Stimulated activated CD8-positive, alpha-beta memory T cell treated with anti-CD3 and anti-CD28 coated beads, Interleukin-4, amount 100 ng/mL, for 1 hour (primary cell): ENCODE measurements at places on chromosomes 7 and 10.

- DNase-seq: no peak
Measured at GRCh38 chr7:147492606-147493005, 1098.0 kb upstream of the C7orf33 start.

GRCh38 chr7:12729112-12729511 lies 41.7 kb downstream of the ARL4A start:
- no peak for DNase-seq

- DNase-seq: no peak
Measured at GRCh38 chr10:108147346-108147745, 982.8 kb upstream of the SORCS1 start.

DNA sequence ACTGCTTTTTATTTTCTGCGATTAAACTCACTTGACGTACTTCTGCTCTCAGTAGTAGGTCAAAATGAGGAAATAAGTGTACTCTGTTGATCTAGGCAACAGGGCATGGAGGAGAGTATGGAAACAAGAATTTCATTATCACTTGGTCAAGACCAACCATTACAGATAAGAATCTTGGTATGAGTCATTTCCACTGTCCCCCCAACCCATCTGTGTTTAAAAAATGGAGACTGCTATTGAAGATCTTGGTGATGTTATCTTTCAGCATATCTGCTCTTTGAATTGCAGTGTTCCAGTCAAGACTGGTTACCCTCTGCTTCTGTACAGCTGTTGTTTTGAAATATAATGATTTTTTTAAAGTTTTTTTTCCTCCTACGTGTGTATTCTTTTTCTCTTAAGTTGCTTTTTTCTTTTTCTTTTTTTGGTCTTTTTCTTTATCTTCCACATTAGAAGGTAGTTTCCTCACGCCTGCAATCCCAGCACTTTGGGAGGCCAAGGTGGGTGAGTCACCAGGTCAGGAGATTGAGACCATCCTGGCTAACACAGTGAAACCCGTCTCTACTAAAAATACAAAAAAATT lies 11.7 kb downstream of the STAM start:
- no peak for DNase-seq

DNA sequence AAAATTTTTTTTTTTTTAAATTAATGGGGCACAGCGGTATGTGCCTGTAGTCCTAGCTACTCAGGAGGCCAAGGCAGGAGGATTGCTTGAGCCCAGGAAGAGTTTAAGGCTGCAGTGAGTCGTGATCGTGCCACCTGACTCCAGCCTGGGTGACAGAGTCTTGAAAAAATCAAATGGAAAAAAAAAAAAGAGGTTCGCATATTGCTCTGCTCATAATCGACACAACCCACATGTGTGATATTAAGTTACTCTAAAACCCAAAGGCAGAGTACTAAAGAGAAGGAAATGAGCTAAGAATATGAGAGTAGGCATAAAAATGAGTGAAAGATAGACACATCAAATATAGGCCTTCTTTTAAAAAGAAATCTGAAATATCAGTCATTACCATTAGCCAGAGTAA lies 66.3 kb downstream of the IGF2BP3 start:
- no peak for DNase-seq

GRCh38 chr10:132980426-132981172 lies 38.2 kb upstream of the CFAP46 start:
- no peak for DNase-seq

DNA sequence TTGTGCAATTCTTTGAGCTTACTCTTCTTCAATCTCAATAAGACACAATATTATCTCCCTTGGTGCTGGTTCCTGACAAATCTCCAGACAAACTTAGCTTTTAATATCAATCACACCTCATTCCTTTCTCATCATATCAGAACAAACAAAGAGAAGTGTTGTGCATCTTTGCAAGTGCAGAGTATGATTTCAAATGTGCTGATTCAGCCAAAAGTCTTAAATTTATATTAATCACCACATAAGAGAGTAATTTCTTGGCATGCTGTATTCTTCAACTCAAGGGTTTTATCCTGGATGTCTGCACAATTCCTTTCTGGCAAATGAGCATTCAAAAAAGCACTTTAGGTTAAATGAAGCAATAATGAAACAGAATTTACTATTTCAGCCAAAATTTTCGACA lies 877.8 kb downstream of the ANKRD7 start:
- no peak for DNase-seq

DNA sequence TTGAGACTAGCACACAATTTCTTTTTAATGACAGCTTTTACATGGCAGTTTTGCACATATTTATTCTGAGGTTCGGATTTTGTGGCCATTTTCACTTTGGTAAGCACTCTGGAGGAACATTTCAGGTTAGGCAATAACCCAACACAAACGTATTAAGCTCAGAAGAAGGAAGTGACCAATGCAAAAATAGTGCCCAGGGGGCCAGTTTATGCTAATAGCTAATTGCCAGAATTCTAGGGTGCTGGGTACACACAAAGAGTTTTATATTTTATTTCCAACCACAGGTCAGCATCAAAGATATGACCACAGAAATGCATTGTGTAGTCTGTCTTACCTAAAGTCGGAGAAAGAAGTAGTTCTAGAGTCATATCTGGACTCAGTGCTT lies 8.4 kb upstream of the AGR2 start:
- no peak for DNase-seq

DNA sequence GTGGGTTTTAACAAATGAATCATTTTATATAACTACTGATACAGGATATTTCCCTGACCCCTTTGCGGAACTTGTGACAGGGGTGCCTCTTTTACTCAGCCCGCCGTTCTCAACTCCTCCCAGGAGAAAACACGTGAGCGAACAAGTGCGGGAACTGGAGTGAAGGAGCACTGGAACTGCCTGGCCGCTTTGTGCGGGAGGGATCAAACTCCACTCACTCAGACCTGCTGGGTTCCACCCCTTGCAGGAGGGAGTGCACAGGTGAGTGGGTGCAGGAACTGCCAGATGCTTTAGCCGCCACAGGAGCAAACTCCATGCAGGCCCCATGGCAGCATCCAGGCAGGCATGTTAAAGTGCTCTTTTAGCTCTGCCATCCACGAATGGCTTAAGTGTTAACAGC lies 513.4 kb upstream of the GRM3 start:
- DNase-seq: no peak

GRCh38 chr7:52727632-52728031 lies 307.8 kb upstream of the POM121L12 start:
- DNase-seq: no peak

DNA sequence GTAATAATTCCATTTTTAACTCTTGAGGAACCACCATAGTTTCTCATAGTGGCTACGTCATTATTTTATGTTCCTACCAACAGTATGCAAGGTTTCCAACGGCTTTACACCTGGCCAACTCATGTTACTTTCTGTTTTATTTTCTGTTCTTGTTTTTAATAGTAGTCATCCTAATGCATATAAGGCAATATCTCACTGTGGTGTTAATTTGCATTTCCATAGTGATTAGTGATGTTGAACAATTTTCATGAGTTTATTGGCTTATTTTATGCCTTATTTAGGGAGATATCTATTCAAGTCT lies 465.5 kb upstream of the KLF6 start:
- no peak for DNase-seq

GRCh38 chr10:786633-787474 lies 97.4 kb upstream of the DIP2C start:
- DNase-seq: no peak

DNA sequence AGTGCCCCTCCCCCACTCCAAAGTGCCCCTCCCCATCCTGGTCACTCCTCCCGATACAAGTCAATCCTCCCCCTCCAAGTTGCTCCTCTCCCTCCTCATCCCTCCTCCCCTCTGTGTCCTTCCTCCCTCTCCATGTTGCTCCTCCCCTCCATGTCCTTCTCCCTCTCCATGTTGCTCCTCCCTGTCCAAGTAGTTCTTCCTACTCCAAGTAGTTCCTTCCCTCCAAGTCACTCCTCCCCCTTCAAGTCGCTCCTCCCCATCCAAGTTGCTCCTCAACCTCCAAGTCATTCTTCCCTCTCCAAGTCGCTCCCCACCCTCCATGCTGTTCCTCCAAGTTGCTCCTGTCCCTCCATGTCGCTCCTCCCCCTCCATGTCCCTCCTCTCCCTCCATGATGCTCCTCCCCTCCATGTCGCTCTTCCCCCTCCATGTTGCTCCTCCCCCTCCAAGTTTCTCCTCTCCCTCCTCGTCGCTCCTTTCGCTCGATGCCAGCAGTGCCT lies 8.6 kb upstream of the WBP1L start:
- no peak for DNase-seq

DNA sequence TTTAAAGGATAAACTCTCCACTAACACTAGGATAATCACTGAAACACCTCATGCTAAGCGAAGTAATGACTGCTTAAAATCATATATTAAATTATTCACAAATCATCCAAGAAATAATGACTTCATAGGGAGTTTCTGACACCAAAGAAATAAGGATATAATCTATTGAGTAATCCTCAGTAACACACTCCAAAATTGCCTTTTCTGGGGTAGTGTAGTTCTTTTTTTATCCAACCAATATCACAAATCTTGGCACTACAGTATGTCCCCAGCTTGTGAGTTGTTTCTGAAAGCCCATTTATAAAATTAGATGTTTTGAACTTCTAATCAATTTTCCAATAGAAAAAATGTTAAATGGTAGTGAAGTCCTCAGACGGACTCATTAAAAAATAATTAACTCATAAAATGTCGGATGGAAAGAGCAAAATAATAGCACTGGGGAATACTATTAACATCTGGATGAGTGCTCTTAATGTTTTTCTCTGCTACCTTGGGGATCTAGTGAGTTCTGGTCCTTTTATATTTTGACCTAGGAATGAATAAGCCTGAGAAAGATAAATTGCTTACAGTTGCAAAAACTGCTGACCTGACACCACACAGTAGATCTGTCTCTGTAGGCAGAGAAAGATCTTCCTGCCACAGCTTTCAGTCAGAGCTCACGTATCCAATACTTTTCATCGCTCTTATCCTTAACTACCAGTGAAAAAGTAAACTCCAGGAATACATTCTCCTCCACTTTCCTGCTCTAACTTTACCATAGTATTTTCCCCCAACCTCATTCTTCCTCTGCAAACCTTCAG lies 618.5 kb upstream of the ANKRD30A start:
- no peak for DNase-seq

DNA sequence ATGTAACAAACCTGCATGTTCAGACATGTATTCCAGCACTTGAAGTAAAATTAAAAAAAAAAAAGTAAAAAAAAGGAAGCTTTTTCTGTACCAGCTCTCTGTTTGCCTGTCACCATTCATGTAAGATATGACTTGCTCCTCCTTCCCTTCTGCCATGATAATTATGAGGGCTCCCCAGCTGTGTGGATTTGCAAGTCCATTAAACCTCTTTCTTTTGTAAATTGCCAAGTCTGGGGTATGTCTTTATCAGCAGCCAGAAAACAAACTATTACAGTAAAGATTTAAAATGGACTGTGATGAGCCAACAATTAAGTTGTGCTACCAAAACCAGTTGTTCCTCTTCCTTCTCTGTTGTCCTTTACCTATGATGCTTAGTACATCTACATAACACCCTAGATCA lies 619.6 kb downstream of the ARL4A start:
- no peak for DNase-seq

GRCh38 chr10:30832749-30833627 lies 198.7 kb downstream of the ZNF438 start:
- no peak for DNase-seq

GRCh38 chr10:126156012-126156411 lies 232.3 kb downstream of the ADAM12 start:
- DNase-seq: no peak

DNA sequence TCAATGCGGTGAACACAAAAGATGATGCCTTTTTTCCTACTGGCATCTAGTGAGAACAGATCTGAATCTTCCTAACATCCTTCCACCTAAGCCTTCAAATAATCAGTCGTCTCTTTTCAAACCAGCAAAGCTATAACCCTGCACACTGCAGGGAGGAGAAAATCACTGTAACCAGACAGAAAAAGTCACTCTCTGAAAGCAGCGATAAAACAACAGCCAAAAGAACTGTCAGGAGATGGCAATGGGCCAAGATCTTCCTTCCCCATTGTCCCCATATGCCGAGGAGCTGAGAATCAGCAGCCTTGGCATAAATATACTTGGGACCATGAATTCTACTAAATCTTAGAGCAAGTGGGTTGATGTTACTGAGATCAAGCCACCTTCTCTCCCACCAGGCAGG lies 13.1 kb downstream of the FZD9 start:
- no peak for DNase-seq

GRCh38 chr7:37193775-37194135 lies 254.9 kb downstream of the ELMO1 start:
- no peak for DNase-seq

DNA sequence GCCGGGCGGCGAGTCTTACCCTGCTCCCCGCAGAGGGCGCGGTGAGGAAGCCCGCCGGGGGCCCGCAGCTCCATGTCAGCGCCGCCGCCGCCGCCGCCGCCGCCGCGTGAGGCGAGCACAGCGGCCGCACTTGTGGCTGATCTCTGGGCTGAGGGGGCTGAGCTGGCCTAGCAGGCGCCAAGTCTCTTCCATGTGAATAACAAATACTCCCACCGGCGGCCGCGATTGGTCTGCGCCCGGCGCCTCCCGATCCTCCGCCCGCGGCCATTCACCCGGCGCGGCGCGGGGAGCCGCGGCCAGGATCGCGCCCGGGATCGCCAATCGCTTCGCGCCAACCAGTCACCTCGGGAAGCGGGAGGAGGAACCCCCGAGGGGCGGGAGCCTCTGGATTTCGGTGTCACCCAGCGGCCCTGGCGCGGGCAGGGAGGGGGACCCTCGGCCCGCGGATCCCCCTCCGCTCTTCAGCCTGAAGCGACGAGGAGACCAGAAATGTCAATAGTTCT lies at the start of gene GRM8:
Gene GRM8, minus strand, starts transcription at position 164 of the 503 bp plus-strand sequence.
- no peak for DNase-seq

DNA sequence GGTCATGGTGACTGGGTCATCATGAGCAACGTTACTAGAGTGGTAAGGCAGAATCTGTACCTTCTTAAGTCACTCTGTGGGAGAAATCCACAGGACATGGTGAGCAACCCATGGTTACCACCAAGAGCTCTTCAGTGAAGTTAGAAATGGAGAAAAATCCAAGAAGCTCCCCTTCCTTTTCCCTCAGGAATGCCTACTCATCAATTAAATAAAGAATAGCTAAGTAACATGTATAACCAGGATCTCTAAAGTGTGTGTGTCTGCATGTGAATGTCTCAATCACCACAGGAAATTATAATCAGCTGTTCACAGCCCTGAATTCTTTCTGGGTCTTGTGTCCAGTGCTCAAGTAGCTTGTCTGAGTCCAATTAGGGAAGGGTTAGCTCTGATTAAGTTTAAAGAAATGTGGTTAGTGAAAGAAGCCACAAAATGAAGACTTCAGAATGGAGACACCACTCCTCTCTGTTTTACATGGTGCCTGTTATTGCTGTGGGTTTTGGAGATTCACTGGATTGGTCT lies 73.2 kb downstream of the SEM1 start:
- DNase-seq: no peak

GRCh38 chr10:89513206-89513605 lies 22.2 kb downstream of the SLC16A12 start:
- no peak for DNase-seq

- no peak for DNase-seq
Measured at GRCh38 chr7:139937715-139938114, 108.7 kb downstream of the TBXAS1 start.
